ENCODE measurements at places on chromosomes 2 and 18.

DNA sequence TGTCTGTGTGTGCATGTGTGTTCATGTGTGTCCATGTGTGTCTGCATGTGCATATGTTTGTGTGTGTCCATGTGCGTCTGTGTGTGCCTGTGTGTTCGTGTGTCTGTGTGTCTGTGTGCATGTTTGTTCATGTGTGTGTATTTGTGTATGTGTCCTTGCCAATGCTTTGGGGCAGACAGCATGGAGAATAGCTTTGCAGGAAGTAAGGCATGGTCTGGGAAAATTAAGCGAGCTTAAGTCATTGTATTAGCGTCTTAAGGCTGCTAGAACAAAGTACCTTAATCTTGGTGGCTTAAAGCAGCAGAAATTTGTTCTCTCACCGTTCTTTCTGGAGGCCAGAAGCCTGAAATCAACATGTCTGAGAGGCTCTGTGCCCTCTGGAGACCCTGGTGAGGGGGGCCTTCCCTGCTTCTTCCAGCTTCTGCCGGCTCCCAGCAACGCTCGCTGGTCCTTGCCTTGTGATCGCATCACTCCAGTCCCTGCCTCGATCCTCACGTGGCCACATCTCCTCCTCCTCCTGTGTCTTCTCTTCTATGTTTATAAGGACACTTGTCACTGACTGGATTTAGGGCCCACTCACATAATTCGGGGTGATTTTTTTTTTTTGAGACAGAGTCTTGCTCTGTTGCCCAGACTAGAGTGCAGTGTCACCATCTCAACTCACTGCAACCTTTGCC lies 3.8 kb downstream of the NEU2 start:
- DNase-seq: no peak

GRCh38 chr2:206150631-206151030 lies 8.6 kb downstream of the NDUFS1 start:
- no peak for DNase-seq

DNA sequence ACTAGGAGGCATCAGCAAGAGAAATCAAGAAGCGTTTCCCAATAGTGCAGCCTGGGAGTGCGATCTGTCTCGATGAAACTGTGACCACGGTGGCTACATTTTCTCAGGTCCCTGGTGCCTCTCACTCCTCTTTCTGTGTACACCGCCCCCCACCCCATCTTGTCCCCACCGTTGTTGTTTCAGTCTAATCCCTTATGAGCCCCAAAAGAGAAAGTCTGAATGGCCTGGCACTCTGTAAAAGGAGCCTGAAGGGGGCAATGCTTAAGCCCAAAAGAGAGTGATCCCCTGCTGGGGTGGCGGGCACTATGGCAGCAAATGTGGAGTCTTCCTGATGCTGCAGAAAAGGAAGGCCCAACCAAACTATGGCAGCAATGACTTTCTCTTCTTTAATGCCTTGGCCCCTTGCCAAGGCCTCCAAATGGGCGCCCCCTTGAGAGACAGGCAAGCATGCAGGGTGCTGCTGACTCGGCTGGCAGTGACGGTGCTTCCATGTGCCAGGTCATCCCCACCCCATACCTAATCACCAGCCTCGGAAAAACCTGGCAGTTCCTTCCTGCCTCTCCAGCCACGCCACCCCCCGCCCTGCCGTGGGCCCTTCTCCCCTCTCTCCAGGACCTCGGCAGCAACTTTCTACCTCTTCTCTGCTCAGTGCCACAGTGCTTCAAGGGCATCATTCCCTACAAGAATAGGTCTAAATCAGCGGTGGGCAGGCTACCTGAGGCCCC lies 123.0 kb downstream of the CYP26B1 start:
- DNase-seq: no peak

DNA sequence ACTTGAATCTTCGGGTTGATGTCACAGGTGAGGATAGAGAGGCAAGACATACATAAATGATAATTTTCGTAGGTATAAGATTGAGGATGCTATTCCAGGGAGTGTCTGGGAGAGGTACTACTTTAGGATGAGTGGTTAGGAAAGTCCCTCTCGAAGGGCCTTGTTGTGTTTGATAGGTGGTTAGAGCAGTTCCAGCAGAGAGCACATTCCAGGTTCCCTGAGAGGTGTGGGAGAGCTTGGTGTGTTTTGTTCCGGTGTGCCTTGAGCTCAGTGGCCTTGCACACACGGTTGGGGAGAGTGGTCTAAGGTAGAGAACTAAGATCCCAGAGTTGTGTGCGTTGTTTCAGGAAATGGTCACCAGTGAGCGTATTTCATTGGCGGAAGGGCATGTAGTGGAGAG lies 191.4 kb downstream of the ZNF407 start:
- no peak for DNase-seq

DNA sequence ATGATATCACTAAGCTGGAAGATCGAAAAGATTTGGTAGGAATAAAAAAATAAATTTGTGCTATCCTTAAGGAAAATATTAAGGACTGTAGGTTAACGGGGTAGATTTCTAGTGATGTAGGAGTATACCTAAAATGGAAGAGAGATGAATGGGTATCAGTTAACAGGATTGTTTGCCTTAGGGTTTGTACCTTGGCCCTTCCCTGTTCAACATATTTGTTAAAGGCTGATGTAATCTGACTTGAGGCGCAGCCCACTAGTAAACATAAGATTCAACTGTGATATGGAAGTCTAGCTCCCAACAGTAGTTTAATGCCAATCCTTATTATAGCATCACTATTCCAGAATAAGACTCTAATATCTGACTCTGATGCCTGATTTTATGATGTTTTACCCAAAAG lies 685.2 kb downstream of the DCC start:
- no peak for DNase-seq
